Effector CD4-positive, alpha-beta T cell (primary cell): ENCODE measurements at places on chromosomes 1 and 21.

DNA sequence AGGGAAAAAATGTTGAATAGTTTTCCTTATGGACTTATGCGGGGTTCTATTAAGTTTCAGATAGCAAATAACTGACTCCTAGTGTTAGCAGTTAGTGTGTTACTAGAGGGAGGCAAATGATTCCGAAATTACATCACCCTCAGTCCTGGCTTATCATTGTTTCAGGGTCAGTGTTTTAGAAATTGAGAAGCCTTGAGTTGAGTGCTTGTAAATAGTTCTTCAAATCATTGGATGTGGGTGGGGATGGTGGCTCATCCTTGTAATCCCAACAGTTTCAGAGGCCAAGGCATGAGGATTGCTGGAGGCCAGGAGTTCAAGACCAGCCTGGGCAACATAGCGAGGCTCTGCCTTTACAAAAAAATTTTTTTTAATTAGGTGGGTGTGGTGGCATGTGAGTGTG, 21.3 kb downstream of the SOAT1 start:
- no peak for DNase-seq

DNA sequence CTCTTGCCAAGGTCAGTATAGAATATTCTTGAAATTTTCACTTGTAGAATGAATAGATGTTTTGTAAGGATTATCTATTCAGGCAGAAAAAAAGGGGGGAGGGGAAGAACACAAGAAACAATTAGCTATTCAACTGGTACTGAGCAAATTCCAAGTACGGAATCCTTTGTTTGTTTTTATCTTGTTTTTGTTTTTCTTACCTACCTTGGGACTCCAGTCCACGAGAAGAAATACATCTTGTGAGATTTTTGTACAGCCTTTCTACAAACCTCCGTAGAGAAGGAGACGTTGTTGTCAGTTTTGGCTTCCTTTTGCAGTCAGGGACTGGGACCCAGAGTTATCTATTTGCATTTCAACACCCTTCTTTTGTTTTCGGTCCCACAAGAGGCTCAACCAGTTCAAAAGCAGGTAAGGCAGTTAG, 36.0 kb downstream of the ZNF281 start:
- no peak for DNase-seq

- no peak for DNase-seq
Measured at GRCh38 chr1:177077006-177077405, 87.5 kb downstream of the ASTN1 start.

GRCh38 chr1:39639305-39640130, at the start of gene HEYL:
TSS of gene HEYL (minus strand) at chr1:39639643. CDS start at chr1:39639625, 18 bp downstream.
- peak; percentile 30 for DNase-seq

GRCh38 chr1:28915031-28915895, 894 bp downstream of the EPB41 start:
- peak; percentile 33 for DNase-seq

- no peak for DNase-seq
Measured at GRCh38 chr1:29839726-29840125, 603.4 kb downstream of the PTPRU start.

- DNase-seq, result no peak
Measured at GRCh38 chr1:119084798-119085197, 55.7 kb downstream of the WARS2 start.

DNA sequence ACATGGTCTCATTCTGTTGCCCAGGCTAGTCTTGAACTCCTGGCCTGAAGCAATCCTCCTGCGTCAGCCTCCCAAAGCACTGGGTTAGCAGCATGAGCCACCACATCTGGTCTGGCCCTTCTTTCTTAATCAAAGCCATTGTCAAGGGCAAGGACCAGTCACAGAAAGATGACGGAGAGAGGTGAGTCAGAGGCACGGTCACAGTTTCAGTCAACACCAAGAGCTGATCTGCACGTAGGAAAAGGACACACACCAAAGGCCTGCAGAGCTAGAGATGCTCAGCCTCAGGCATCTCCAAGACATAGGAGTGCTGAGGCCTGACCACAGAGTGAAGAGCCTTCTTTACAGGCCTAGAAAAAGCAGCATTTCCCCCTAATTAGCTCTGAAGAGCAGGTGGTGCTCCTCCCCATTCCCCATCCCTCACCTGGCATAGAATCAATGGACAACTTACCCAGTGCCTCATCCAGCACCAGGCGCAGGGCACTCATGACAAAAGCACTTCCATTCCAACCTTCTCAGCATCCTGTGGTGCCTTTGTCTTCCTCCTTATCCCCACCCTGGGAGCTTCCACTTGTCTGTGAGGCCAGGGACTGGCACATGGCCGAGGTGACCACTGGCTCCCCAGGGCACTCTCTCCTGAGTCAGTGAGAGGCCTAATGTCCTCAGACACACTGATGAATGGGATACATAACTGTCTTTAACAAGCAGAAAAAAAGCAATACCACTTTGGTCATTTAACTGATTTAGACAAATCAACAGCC, 139.8 kb downstream of the AJAP1 start:
- DNase-seq, result no peak

DNA sequence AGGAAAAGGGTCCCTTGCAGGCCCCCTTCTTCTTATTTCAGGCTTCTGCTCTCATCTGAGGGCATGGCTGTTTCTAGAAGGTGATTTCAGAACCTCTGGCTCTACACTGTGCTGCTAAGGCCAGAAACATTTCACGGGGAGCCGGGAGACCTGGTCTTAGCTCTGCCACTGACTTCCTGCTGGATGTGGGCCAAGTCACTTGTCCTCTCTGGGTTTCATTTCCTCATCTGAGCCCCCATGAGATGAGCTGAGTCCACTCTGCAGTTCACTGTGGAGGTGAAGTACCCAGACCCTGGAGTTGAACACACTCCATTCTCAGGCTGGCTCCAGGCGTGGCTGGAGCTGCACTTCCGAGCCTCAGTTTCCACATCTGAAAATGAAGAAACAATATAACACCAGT, 2.1 kb downstream of the PADI1 start:
- no peak for DNase-seq

GRCh38 chr1:50209749-50210148, 101.0 kb downstream of the ELAVL4 start:
- no peak for DNase-seq

GRCh38 chr1:182752077-182752988, 37.2 kb upstream of the NPL start:
- DNase-seq, result no peak

DNA sequence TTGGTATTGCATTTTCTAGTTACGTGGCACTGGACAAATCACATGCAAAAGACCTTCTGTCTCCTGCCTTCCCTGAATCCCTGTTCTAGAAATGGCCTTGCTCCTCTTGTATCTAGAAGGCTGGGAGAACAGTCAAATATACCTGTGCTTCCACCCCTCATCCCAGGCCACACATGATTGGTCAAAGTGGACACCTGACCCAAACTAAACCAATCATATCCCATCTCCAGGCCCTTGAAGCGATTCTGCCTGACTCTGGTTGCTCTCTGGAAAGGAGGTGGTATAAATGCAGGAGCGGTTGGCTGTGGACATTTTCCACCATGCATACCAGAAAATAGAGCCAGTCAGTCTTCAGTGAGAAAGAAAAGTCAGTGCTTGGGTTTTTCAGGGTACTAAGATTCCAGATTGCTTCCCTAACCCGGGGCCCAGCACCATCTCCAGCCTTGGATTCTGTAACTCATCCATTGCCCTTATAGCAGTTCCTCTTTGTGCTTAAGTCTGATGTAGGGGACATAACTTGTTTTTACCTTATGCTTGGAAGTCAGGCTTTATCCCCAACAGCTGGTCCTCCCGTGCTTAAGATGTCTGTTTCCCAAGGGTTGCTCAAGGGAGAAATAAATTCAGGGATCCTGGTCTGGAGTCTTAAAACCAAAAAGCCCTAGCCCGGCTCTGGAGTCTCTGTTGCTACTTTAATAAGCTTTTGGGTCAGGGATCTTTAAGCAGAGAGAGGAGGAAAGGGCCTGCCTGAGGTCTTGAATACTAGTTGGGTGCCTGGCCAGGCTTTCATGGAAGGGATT, 7.7 kb upstream of the PHC2 start:
- DNase-seq, result no peak

DNA sequence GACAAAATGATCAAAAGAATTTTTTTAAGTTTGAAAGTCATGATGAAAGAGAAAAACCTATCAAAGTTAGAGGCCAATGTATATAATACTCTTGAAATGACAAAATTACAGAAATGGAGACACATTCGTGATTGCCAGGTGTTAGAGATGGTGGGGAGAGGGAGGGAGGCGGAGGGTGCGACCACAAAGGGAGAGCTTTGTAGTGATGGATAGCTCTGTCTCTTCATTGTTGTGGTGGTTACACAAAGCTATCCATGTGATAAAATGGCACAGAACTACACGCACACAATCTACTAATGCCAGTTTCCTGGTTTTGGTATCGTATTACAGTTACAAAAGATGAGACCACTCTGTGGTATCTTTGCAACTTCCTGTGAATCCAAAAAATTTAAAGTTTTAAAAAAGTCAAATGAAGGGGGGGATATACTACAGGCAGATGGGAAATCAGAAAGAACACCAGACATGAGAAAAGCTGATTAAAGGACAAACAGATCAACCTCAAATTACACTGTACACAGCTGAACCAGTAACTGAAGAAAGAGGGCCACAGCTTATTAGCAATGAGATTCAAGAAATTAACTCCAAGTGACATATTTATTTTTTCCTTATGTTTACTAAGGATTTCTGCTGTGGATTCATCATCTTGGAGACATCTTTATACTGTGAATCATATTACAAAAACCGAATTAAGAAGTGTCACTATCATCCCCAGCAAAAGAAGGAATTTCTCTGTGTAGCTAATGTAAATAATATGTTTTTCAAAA, 199.1 kb downstream of the SLC45A1 start:
- DNase-seq, result no peak

- peak; percentile 25 for DNase-seq
Measured at GRCh38 chr1:9539829-9540550, 725 bp downstream of the SLC25A33 start.

DNA sequence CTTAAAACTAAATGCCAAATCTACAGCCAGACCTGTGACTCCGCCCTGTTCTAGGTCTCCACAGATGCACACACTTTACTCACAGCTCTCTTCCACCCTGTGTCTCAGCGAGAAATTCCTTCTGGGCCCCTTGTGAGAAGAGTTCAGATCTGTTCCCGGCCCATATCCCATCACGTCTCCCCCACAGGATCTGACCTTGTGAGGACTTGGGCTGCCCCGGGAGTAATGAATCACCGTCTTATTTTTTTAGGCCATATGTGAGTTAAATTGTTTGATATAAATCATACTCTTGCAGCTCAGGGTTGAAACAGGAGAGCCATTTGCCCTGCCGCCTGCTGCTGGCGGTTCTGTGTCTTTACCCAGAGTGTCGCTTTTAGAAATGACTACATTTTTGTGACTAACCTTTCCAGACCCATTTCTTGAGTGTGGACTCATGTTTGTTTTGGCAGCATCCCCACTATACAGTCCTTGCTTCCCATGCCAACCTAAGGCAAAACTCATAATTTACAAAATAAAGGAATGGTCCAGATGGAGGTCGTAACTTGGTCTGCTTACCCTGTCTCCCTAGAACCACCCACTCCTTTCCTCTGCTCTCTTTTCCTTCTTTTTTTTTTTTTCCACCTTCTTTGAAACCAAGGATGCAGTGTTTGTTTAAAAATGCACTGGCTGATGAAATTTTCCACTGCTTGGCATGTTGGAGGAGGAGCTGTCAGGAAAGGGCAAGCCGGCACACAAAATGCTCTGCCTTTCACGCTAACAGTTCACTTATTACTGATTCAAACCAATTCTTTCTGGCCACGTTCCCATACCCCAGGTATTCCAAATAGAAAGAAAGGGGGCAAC, 98.0 kb upstream of the C1orf105 start:
- no peak for DNase-seq

DNA sequence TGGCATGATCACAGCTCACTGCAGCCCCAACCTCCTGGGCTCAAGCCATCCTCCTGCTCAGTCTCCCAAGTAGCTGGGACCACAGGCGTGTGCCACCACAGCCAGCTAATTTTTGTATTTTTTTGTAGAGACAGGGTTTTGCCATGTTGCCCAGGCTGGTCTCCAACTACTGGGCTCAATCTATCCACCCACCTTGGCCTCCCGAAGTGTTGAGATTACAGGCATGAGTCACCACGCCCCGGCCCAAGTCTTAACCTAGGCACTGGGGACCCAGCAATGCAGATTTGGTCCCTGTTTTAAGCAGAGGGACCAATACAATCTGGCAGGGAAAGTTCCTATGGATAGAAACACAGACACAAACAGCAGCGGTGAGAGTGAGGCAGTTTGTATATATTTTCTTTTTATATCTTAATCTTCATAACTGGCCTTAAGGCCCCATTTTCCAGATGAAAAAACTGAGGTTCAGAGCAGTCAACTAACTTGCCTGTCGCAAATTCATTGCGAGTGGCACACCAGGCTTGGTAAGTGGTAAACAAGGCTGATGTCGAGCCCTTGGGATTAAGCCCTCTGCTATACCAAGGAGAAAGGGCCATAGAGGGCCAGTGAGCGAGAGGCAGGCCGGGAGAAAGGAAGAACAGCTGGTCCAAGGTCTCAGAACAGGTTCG, 77.8 kb upstream of the TINAGL1 start:
- DNase-seq, result no peak

DNA sequence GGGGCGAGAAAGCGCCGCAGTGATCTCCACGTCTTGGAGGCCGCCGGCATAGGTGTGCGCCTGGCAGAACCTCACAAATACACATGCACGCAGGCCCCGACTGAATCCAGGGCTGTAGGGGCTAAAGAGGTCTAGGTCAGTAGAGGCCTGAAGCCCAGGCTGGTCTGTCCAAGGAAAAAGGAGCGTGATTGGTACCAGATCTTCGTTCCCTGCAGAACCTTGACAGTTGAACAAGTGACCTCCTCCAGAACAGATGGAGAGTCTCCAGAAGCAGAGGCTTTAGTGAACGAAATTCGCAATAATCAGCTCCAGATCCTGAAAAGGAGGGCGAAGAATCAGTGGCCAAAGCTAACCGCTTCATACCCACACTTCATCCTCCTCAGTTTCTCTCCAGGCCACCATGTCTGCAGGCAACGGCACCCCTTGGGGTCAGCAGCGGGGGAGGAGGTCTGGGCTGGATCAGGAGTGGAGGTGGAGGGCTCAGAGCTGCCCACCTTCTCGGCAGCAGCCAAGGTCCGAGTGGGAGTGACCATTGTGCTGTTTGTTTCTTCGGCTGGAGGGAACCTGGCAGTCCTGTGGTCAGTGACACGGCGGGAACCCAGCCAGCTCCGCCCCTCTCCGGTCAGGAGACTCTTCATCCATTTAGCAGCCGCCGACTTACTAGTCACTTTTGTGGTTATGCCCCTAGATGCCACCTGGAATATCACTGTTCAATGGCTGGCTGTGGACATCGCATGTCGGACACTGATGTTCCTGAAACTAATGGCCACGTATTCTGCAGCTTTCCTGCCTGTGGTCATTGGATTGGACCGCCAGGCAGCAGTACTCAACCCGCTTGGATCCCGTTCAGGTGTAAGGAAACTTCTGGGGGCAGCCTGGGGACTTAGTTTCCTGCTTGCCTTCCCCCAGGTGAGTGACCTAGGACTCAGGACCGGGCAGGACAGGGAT, 749 bp upstream of the PEX11B start:
- no peak for DNase-seq

- no peak for DNase-seq
Measured at GRCh38 chr1:227937031-227937837, 10.5 kb downstream of the WNT9A start.
